Activated CD4-positive, alpha-beta memory T cell treated with anti-CD3 and anti-CD28 coated beads, Interleukin-2, amount 10 ng/mL, durations not matched to agents 7 days and 5 days (primary cell): ENCODE measurements at places on chromosomes 2 and 18.

GRCh38 chr18:25033747-25034471 is 318.1 kb downstream of the ZNF521 start:
- no peak for DNase-seq

DNA sequence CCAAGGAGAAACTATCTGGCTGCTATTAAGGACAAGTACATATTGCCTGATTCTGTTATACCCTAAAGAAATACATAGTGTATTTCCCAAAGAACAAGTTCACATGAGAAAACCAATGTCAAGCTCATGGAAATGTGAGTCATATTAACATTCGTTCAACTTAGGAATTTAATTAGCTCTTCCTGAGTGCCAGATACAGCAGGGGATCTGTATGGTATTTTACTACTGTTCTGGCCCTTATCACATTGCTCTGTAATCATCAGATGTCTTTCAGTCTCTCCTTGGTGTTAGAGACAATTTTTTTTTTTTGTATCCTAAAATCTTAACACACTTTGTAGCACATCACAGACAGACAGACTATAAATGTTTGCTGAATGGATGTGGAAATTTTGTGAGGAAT is 395.0 kb upstream of the CRIM1 start:
- DNase-seq = no peak

DNA sequence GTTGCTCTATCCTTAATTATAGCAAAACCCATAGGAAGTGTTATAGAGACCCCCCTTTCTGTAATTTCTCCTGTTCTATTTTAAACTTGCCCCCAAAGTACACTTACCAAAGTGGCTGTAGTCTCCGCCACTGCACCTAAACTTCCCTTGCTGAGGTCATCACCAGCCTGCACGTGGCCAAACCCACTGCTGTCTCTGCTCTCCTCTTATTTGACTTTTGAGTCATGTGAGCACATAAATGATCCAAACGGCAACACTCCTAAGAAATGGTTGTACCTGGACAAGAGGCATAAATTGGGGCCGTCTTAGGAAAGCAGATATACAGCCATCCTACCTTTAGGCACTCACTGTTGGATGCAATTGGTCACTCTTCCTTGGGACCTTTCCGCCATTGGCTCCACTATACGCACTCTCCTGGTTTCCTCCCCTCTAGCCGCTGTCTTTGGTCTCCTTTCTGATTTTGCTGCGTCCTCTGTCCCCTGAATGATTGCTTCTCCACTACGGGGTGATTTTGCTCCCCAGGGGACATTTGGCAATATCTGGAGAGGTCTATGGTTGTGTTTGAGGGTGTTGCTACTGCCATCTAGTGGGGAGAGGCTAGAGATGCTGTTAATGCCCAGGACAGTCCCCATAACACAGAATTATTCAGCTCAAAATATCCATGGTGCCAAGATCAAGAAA is 19.2 kb upstream of the IL36G start:
- peak; percentile 46 for DNase-seq

- DNase-seq = no peak
Measured at GRCh38 chr18:70659036-70659925, 370.4 kb downstream of the SOCS6 start.

- no peak for DNase-seq
Measured at GRCh38 chr2:141582213-141582612, 548.6 kb downstream of the LRP1B start.

DNA sequence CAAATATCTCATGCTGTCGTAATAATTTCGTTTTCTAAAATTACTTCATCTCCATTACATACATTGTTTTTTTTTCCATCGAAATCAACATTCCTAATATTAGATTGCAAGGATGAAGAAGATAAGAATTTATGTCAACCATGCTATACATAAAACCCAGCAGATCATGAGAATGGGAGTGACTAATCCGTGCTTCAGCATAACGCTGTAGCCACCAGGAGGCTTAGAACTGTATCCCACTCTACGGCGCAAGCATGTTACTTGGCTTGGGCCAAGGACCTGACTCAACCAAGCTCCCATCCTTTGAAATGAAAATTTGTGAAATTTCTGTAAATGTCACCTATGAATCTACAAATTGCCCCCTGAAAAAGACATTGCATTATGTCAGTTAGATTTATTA is 392.5 kb downstream of the FIGN start:
- no peak for DNase-seq
